ENCODE measurements at places on chromosomes 5 and 9.

DNA sequence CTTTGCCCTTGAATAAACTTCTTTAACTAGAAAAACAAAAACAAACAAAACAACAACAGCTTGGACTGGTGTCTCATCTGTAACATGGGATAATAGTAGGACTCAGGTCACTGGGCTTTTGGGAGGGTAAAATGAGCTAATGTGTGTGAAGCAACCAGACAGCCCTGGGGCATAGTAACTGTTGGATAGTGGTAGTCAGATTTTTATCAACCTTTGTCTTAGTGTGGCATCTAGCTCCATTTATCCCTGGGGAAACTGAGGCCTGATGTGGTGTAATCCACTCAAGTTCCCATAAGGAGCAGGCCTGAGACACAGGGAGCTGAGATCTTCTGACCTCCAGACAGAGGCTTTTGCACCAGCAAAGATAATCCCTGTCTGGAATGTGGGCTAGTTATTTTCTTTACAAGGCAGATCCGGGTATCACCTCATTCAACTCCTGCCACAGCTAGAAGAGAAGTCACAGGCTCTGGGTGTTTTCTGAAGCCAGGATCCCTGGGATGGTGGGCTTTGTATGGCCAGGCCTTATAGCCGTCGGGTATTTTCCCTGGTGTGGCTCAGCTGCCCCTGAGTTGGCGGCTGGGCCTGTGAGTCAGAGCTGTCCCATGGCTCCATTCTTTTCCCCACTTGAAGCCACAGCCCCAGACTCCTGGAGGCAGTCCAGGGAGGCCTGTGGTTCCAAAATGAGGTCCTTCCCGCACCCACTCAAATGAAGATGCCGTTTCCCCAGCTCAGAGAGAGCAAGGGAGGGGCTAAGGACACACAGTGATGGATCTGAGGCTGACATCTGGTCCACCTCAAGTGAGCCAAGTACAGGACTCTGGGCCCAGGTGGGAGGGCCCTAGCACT, 26.1 kb upstream of the CSF1R start:
- peak; percentile 87 for DNase-seq

- DNase-seq, result no peak
These were observed 234.6 kb upstream of the CD180 start for GRCh38 chr5:67431191-67431590.

- no peak for DNase-seq
These were observed 364.2 kb downstream of the NNT start for GRCh38 chr5:43967165-43967564.

DNA sequence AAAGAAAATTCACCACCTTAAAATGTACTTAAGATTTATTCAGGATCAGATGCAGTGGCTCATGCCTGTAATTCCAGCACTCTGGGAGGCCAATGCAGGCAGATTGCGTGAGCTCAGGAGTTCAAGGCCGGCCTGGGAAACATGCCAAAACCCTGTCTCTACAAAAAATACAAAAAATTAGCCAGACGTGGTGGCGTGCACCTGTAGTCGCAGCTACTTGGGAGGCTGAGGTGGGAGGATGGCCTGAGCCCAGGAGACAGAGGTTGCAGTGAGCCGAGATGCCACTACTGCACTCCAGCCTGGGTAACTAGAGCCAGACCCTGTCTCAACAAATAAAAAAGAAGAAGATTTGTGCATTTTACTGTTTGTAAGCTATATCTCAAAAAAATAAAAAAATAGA, 34.7 kb upstream of the GFPT2 start:
- no peak for DNase-seq

GRCh38 chr5:173974688-173975239, 14.2 kb upstream of the C5orf47 start:
- DNase-seq, result no peak

DNA sequence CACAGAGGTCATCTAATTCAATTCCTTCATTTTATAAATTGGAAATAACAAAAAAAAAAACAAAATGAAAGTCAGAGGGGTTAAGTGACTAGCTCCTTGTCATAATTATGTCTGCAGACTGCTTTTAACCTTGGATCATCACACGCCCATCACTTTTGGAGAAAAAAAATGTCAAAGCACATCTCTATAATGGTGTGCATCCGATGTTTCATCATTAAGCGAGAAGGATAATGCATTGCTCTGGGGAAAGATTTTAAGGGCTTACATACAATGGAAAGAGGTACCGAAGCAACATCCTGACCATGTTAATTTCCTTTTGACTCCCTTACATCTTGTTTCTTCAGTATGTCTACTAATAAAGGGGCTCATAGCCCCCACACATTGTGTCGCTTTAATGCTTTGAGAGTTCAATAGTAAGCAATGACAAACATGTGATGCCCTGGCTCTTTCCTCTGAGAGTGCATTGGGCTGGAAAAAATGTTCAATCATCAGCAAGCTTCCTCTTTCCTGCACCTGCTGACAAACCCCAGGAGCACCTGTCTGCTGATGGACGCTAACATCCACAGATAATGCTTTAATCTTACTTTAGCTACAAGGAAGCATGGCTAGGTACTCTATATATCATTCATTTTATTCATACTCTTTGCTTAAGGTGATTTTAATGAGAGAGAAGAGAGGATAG, 242.2 kb downstream of the SMARCA2 start:
- DNase-seq, result no peak

DNA sequence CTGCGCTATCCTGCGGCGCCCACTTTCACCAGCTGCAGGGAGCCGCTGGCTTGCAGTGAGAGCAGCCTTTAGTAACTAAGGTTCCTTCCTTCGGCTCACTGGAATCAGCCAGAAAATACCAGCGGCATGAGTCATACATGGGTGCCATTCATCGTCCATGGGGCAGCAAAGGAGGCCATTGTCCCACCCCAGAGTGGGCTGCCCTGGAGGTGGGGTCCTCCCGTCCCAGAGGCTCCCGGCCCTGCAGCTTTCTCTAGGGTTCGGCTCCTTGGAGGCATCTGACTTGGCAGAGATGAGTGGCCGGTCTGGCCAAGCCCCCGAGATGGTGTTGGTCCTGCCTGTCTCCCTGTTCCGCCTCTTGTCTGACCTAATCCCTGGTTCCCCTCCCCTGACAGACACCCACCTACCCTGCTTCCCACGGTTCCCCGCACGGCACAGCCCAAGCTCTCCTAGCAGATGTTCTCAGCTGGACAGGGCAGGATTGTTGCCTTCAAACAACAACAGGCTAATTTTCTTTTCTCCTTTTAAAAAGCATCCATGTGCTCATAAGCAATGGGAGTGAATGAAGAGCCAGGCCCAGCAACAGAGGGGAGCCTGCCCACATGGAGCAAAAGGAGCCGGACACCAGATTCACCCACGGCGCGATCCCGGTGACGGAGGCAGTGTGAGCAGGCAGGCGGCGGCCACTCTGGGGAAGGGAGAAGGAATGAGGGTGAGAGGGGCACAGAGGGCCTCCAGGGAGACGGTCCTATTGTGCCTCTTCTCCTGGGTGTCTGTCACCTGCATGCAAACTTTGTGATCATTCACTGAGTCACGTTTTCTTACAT, 97.0 kb upstream of the COL5A1 start:
- no peak for DNase-seq
